ENCODE measurements at places on chromosomes 3 and 15.
A peak's percentile ranks its signal among the peaks of the same experiment; 100 is the strongest.

GRCh38 chr3:66348704-66349103, 127.9 kb downstream of the SLC25A26 start:
- DNase-seq, result no peak

DNA sequence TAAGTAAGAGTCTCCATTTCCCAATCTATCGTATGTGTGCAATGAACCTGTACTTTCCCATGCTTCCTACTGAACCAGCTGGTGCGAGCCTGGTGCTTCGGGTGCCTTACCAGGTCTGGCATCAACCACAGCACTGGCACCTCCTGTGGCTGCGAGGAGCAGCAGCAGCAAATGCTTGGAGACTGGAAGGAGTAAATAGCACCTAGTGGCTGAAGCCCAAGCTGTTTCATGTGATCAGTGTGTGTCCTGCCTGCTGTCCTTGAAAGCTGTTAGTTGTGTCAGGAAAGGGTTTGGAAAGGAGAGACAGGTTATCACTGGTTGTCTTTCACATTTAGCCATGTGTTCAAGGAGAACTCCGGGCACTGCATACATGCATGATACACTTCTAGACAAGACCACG, 31.8 kb downstream of the PCOLCE2 start:
- no peak for DNase-seq

DNA sequence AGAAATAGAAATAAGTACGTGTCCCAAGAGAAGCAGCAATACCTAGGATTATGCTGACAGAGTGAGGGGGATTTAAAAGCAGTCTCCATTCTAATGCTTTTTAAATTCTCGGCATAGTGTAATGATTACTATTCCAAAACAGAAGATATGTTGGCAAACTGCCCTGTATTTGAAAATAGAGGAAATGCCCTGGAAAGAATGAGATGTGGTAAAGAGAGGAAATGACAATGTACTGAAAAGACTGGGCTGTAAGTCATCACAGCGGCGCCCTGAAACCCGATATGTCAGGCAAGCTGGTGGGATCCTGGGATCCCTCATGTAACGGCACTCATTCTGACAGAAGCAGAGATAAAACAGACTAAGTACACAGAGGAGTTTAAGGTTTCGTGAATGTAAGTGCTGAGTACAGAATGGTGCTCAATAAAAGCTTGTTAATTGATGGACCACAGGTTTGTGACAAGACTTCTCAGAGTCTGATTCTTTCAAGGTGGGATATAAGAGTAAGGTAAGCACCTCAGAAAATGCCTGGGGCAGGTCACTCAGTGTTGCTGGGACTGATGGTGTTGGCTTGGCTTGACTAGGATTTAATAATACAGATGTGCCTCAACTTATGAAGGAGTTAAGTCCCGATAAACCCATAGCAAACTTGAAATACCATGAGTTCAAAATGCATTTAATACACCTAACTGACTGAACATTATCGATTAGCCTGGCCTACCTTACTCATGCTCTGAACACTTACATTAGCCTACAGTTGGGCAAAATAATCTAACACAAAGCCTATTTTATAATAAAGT, 91.4 kb downstream of the NFKBIZ start:
- DNase-seq, result no peak

GRCh38 chr15:97875025-97875512, 85.4 kb upstream of the ARRDC4 start:
- no peak for DNase-seq

- DNase-seq, result no peak
Measured at GRCh38 chr3:54322354-54322753, 200.0 kb downstream of the CACNA2D3 start.

- DNase-seq, result no peak
Measured at GRCh38 chr15:101657968-101658784, 6.0 kb upstream of the TM2D3 start.

DNA sequence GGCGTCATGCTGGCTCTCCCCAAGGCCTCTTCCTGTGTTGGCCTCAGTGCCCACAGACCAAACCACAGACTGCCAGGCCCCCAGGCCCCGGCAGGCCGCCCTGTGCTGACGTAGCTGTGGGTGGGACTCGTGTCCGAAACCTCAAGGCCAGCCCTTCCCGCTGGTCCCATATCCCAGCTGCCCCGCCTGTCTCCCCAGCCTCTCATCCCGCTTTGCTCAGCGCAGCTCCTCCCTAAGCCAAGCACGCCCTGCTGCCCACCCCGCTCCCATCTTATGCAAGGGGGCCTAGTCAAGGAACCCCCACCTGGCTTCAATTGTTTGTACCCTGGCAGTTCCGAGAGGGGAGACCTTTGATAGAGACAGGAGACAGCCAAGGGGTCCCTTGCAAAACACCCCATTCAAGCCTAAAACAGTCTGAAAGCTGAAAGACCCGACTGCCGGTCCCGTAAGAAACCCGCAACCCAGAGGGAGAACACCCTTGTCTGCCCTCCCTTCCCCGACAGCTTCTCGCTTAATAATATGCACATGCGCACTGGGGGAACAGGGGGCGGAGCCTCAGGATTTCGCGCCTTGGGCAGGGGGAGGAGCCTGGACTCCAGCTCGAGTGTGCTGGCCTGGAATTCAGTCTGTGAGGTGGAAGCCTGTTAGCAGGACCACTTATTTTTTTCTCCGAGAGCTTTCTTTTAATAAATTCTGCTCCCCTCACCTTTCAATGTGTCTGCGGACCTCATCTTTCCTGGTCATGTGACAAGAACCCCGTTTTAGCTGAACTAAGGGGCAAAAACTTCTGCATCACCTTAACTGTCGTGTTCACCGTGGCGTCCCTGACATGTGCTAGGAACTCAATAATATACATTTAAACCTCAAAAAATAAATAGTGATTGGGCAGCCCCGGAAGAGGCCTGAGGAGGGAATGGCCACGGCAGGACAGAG, 17.2 kb downstream of the TNFAIP8L3 start:
- DNase-seq, result peak; percentile 10

DNA sequence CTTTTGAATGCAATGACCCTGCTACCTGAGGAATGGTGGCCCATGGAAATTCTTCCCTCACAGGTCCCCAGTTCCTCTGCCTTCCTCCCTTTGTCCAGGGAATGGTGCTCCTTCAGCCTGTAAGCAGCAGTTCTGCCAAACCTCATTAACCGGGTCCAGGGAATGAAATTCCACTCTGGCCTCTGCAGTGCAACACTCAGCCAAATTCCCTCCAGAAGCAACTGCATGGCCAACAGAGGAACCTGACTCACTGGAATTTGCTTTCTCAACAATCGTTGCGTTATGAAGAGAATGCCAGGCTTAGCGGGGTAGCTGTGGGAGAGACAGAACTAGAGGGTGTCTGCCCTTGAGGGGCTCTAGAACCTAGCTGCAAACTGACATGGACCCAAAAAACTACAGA, 449.4 kb upstream of the PROK2 start:
- DNase-seq, result no peak

GRCh38 chr3:49484471-49484870, 14.4 kb downstream of the DAG1 start:
- DNase-seq, result no peak

DNA sequence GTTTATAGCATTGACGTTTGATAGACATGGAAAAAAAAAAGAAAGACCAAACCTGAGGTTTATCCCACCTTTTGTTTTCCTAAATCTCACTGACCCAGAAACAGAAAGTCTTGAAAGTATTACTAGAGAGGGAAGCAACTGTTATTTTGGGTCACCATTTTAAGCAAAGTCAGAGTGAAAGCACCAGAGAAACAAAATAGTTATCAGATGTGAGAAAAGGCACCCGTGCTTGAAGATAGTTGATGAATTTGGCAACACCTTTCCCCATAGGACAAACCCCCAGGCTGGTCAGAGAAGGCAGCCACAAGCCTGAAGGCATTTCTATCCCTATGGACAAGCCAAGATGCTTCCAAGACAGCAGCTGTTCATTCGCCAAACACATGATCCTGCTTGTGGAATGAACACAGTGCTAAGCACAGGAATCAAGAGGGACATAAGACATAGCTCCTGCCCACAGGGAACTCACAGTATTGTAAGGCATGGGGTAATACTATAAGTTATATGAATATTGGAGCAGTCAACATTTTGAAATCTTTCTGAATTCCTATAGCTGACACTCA, 170.9 kb downstream of the ERC2 start:
- DNase-seq, result no peak

- no peak for DNase-seq
Measured at GRCh38 chr3:109188741-109189140, 52.2 kb downstream of the C3orf85 start.

DNA sequence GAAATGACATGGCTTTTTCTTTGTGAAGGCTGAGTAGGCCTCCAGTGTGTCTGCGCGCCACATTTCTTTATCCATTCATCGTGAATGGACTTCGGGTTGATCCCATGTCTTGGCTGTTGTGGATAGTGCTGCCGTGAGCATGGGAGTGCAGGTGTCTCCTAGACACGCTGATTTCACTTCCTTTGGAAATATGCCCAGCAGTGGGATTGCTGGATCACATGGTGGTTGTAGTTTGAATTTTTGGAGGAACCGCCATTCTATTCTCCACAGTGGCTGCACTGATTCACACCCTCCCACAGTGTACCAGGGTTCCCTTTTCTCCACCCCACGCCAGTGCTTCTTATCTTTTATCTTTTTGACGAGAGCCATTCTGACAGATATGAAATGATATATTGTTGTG, 171.7 kb downstream of the NSMCE3 start:
- DNase-seq, result no peak

DNA sequence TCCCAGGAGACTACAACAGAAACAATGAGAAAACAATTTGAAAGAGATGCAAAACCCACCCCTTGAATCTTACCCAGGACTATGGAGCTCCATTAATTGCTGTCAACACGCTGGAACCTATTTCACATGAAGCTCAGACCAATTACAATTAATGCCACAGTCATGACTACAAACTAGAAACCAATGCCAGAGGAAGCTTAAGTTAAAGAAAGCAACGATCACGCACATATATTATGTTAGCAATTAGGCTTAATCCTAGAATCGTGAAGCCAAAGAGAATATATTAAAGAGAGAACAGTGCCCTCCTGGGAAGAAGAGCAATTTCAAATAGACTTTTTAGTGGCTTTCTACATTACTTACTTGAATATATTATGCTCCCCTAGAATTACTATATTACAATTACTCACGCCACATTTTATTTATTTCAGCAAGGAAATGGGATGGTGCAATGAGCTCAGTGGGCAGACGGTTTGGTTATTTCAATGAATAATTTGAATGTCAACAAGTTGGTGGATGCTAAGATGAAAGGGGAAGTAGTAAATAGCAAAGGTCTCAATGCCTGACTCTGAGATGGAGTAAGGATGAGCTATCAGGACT, 125.5 kb downstream of the GREM1 start:
- DNase-seq, result no peak

GRCh38 chr15:52392008-52392687, 96.5 kb upstream of the MYO5C start:
- no peak for DNase-seq

DNA sequence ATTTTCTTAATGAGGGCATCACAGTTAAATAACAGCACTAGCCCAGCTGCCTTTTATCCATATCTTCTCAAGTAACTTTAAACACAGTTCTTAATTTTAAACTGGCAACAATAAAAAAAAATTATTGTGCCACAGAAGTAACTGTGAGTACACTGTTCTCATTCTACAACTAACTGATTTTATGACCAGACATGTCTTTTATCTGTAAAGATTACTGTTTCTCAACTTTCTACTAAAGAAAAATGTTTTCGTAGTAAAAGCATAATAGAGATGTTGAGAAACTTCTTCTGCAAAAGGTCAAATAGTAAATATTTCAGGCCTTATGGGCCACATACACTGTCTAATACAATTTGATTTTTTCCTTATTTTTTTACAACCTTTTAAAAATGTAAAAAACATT, 32.0 kb downstream of the PLOD2 start:
- DNase-seq, result no peak

DNA sequence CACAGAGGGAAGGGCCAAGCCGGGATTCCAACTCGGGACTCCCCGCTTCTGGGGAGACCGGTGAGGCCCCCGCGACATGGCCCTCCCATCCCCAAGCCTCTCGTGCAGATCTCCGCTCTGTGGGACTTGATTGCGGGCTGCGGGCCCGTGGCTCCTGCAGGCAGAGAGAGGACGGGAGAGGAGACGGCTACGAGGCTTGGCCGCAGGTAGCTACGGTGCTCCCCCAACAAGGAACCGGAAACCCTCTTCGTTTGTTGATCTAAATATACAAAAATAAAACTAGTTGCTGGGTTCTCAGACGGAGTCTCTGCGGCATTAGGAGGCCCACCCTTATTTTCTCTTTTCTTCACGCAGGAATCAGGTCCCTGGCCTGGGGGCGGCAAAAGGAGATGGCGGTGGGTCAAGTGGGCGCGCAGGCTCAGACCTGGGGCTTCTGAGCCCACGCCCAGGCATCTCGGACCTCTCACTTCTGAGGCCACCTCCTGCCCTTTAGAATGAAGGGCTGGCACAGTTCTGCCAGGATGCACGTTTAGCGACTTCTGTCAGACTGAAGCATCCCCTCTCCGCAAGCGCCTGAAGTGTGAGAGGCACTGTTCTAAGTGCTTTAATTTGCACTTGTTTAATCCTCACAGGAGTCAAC, 10.9 kb downstream of the GNB5 start:
- no peak for DNase-seq

All from stimulated activated CD8-positive, alpha-beta memory T cell treated with anti-CD3 and anti-CD28 coated beads, Interleukin-7, amount 100 ng/mL, for 1 hour (primary cell).